Adipocyte (in vitro differentiated cells): ENCODE measurements at places on chromosomes 6 and 20.

- no peak for DNase-seq
Observed at GRCh38 chr6:108123481-108123929, 42.3 kb upstream of the NR2E1 start.

- no peak for DNase-seq
Observed at GRCh38 chr6:162123797-162124196, 603.8 kb downstream of the PRKN start.

DNA sequence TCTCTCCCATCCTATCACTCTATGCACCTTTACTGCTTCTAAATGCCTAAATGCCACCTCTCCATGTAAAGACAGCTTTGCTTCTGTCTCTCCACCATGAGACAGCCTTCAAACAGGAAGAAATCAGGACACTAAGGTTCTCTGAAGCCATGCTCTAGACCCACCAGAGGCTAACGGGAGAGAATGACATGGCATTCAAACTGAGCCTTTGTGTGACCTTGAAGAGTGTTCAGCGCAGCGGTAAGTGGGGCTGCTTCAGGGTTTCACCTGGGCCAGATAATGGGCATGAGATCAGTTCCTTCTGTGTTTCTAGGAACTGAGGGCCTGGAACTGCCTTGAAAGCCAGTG, 20.1 kb downstream of the FAM50B start:
- no peak for DNase-seq

DNA sequence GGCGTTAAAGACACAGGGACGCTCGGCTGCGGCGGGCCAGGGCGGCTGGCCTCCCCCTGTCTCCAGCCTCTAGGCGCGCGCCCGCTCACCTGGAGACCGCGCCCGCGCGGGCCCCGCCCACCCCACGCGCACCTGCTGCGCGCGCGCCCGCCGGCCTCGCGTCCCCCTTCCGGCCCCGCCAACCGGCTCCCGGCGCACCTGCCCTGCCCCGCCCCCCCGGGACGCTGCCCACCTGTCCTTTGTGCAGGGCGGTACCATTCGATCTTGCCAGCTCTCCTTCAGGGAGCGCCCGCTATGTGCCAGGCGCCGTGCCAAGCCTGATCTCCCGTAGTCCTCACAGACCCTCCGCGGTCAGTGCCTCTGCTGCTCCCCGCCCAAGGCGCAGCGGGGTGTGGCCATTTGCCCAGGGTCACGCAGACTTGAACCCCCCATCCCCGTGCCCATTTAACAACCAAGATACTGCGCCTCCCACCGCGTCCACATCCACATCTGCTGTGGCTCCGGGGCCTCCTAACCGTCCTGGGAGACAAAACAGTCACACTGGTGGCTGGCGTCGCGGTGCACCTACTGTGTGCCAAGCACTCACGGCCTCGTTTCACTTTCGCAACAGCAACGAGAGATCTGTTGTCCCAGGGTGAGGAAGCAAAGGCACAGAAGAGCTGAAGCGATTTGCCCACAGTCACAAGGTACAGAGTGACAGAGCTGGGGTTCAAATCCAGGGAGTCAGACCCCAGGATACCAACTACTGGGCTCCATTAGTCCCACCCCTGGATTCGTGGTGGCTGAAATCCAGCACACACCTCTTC, 48.1 kb downstream of the NOL4L start:
- DNase-seq: no peak

DNA sequence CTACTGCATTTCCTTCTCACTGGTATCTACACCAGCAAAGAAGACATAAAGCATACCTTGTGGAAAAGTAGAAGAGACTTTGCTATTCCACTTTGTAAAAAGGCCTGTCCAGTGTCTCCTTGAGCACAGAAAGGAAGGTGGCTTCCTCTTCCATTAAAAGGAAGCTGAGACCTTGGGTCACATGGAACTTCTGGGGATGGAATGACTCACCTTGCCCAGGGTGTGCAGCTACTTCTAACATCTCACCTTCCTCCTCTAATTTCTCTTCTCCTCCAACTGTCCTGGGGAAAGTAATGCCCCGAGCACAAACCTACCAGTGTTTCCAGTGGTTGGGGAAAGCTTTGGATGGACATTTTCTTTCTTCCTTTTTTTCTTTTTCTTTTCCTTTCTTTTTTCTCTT, 848.8 kb upstream of the MAP3K7 start:
- no peak for DNase-seq

GRCh38 chr20:32527052-32527446, 58.1 kb downstream of the NOL4L start:
- DNase-seq: no peak

- DNase-seq: no peak
Observed at GRCh38 chr6:87366072-87366827, 21.6 kb downstream of the C6orf163 start.

- DNase-seq: no peak
Observed at GRCh38 chr6:163347021-163347446, 67.5 kb upstream of the QKI start.

GRCh38 chr6:112145080-112145573, 57.7 kb downstream of the FAM229B start:
- DNase-seq: no peak

- DNase-seq: peak; percentile 88
Observed at GRCh38 chr6:147033267-147033666, 170.9 kb upstream of the STXBP5 start.

- DNase-seq: no peak
Observed at GRCh38 chr6:111799576-111800258, 73.5 kb downstream of the FYN start.

DNA sequence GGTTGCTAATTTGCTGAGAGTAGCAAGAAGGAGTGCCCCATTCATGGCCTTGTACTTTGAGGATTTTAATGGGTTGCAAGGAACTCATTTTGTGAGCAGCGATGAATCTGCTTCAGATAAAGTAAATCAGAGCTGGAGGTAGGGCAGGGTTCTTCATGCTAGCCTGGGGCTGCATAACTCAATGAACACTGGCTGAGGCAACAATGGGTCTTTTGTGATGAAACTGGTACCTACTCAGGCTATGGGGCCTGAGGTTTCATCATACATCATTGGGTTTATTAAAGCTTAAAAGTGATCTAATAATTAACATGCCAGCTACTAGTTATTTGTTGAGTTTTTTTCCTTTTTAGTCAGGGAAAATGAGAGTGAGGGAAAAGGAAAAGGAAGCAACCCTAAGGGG, 106.9 kb downstream of the FAM50B start:
- DNase-seq: no peak

DNA sequence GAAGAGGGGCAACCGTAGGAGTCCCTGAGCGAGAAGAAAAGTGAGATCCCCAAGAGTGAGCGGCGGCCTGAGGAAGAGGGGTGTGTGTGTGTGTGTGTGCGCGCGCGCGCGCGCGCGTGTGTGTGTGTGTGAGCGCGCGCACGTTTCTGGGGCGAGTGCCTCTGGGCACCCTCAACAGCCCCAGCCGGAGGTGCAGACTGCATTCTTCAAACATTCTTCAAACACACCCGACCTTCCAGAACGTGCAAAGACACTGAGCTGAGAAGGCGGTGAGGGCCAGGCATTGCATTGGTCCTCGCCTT, 76.2 kb upstream of the FOXP4 start:
- DNase-seq: peak; percentile 30

DNA sequence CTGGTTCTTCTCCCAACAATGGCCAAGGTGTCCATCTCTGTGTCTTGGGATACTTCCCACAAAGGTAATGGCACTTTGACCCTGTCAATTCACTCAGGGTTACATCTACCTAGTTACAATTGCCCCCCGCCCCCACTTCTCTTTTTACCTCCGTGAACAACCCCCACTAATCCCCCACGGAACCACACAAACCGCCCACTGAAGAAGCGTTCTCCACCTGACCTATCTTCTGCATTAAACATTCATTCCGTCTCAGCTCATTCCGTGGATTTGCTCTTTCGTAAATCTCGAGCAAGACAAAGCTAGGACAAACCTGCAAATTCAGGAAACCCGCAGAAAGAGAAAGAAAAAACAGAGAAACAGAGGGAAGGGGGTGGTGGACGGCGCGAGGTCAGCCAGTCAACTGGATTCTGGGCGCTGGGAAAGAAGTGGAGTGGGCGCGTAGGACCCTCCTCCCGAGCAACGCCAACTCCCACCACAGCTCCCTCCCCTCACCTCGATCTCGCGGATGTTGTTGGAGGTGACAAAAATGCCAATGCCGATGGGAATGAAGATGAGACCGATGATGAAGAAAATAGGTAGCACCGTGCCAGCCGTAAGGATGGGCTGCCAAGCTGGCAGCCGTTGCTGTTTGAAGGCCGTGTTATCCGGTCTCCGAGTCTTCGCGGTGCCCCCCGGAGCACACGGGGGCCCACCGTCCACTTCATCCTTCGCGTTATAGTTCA, 523 bp downstream of the TMEM30A start:
- peak; percentile 55 for DNase-seq

DNA sequence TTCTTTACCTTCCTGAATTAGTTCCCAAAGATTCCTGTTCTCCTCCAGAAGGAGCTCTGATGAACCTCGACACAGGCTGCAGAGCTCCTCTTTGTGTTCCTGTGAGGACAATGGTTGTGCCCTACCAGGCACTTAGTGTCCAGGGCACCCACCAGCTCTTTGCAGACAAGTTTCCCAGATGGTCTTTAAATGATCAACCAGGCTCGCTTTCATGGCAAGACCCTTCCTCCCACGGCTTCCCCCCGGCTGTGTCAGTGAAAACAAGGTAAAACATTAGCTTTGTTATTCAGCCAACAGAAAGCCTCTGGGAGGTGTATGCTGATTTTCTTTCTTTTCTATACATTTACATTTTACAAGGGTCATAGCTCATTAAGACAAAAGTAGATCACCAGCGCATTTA, 32.3 kb upstream of the CNKSR3 start:
- DNase-seq: no peak

- peak; percentile 21 for DNase-seq
Observed at GRCh38 chr6:84033523-84034451, at the start of gene MRAP2. Gene MRAP2 (plus strand): TSS chr6:84033772. CDS start chr6:84055319, 21,547 bp downstream.

DNA sequence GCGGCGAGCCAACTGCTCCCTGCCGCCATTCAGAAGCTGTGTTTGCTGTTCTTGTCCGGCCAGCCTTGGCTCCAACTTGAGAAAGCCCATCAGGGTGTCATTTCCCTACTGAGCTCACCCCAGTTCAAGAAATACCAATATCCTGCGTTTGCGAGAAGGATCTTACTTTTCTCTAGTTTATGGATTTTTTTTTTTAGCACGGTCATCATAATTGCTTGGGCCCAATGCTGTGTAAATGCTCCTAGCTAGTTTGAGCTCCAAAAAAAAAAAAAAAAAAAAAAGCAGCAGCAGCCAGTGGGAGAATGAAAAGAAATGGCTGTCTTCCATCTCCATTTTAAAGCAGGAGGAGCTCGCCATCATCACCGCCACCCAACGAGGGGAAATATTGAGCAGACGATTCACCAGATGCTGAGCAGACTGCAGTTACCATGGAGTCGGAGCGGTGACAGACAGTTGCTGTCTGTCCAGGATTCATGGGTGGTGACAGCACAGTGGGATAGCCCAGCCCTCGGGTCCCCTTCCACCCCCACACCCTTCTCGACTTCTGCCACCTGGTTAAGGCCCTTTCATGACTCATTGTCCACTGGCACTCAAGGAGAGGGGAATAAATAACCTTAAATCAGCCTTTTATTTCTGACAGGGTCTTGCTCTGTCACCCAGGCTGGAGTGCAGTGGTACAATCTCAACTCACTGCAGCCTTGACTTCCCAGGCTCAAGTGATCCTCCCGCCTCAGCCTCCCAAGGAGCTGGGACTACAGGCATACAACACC, 132.4 kb upstream of the SNX9 start:
- no peak for DNase-seq

GRCh38 chr20:22768266-22769178, 184.2 kb upstream of the FOXA2 start:
- DNase-seq: peak; percentile 56

DNA sequence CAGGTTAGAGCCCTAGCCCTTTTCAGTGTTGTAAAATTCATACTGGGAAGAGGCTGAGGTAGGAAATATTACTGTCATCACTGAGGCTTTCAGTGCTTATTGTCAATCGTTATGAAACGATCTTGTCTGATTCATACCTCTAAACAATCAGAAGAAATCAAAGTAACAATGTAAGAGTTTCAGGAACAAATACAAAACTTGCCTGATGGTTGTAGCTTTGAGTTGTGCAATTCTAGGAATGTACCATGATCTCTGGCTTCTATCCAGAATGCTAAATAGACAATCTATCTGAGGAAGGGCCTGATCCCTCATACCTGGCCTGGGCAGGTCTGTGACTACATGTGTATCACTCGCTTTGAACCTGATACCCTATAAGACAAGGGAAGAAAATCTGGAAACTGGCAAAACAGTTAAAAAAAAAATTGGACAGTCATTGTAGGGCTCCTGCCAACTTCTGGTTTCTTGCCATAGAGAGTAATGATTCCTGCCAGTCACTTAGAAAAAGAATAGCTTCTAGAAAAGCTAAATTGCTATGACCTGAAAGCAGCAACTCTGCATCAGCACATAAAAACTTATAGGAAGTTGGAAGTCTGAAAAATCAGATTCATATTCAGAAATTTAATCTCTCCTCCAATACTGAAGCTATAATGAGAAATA, 234.7 kb downstream of the BTBD9 start:
- peak; percentile 70 for DNase-seq

DNA sequence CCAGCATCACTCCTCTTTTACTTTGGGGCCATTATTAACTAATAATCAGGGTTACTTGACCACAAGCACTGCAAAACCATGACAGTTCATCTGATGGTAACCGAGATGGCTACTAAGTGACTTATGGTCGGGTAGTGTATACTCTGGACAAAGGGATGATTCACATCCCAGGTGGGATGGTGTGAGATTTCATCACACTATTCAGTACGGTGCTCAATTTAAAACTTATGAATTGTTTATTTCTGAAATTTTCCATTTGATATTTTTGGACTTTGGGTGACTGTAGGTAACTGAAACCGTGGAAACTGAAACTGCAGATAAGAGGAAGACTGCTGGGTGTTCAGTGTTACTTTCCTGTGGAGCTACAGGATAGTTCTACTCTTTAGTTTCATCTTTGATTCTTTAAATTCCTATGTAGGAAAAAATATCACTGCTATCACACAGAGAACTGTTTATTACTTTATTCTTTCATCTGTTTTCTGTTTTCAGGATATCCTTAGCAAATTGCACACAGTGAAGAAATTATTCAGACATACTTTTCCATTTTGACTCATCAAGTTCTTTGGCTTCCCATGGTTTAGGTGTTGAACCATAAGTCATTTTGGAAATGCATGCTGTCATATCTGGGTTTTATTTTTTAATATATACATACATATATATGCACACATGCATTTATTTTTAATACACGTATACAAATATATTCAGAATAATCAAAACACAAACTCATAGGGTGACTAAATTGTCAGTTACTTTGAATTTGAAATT, 59.1 kb upstream of the C20orf144 start:
- DNase-seq: peak; percentile 5

DNA sequence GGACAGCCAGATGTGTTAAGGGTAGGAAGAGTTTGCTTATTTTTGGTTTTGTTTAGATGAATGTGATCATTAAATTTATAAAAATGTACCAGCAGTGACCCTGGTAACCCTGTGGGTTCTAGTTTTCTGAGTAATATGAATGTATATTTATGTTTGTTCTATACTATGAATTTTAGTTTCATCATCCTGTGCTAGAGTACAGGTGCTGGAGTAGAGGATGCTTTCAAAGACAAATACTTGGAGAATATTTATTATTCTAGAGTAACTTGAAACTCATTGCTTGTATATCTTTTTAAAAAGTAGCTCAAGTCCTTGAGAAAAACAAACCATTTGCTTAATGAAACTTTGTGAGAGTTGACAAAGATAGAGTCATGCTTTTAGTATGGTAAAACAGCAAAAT, 7.8 kb downstream of the LRRC1 start:
- no peak for DNase-seq

- DNase-seq: no peak
Observed at GRCh38 chr20:23517719-23518118, 26.8 kb downstream of the CST8 start.
